ENCODE measurements at places on chromosomes 11 and 22.

GRCh38 chr11:66454828-66455227, 11.9 kb upstream of the PELI3 start:
- no peak for DNase-seq

GRCh38 chr11:86954269-86955110, 705 bp downstream of the FZD4 start:
- DNase-seq, result no peak

DNA sequence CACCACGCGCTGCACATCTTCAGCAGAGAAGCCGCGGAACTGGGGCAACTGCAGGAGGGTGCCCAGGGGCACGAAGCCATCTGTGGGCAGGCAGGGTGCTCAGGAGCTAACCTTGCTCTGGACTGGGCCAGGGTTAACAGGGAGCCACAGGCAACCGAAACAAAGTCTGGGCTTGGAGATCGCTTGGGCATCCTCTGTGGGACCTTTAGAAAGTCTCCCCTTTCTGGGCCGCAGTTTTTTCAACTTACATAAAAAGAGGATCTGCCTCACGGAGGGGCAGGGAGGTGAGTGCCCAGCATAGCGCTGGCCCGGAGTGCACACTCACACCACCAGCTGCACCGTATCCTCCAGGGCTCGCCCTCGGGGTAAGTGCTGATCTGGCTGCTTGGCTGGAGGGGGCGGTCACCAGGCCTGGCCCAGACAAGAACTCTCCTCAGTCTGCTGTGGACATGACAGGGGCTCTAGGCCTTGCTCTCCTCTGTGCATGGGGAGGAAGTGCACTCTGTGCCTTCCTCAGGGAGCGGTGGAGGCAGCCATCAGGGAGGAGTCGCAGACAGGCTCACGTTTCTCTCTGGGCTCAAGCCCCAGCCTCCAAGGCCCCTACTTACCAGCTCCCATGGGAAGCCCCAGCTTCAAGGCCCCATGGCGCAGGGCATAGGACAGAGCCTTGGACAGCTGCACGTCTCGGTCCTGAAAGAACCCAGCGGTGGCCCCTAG, 937 bp downstream of the TRPT1 start:
- no peak for DNase-seq

DNA sequence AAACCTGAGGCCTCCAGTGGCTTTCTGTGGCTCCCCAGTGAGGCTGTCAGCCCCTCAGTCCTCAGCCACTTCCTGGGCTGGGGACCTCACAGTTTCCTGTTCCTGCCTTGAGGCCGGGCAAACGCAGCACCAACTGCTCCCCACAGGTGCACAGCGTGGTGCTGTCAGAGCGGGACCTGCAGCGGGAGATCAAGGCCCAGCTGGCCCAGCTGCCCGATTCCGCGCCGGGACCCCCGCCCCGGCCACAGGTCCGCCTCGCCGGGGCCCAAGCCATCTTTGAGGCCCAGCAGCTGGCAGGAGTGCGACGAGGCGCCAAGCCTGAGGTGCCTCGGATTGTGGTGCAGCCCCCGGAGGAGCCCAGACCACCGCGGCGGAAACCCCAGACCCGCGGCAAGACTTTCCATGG, 5.4 kb downstream of the TBC1D10C start:
- no peak for DNase-seq

DNA sequence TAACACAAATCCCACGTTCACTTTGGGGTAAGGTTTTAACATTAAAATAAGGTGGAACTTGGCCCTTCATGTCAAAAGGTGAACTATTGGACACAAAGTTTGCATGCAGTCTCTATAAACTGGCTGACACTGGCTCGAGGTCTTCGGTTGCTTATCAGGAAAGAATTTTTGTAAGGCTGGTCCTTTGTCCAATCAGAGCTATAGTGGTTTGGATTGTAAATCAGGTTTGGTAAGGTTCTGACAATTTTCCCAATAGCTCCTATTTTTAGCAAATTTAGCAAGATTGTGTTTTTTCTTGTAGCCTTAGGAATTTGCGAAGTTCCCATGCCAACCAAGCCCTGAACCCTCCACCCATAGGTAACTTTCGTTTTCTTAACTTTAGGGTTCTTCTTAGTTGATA, 17.6 kb upstream of the MED17 start:
- no peak for DNase-seq

DNA sequence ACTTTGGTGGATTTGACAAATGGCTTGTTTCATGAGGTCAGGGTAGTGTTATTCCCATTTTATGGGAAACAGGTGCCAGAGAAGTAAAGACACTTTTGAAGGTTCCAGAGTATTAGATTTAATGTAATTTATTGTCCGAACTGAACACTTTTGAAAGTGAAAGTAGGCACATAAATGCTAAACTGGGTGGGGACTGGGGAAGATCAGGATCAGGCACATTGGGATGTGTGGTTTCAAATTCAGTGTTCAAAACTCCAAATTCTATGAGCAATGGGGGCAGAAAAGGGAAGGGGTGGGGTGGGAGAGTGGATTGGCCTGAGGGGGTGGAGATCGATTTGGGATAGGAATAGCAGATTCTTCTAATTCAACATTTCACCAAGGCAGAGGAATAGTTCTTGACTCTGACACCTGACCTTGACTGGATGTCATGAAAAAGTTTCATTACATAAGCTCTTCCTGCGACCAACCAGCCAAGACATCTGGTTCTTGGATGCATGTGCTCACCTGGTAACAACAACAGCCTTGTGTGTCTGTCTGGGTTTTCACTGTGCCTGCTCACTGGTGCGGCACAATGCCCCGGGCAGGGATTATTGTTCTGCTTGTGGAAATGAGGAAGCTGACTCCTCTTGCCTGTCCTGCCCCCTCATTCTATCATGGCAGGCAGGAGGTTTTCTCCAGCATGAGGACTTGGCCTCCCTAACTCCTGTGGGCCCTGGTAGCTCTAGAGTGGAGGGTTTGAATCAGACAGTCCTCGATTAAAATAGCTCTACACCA, 10.8 kb downstream of the PPFIBP2 start:
- peak; percentile 61 for DNase-seq

- DNase-seq, result no peak
Observed at GRCh38 chr11:87136236-87136635, 98.5 kb downstream of the TMEM135 start.

- no peak for DNase-seq
Observed at GRCh38 chr11:34305193-34305592, 52.6 kb downstream of the ABTB2 start.

DNA sequence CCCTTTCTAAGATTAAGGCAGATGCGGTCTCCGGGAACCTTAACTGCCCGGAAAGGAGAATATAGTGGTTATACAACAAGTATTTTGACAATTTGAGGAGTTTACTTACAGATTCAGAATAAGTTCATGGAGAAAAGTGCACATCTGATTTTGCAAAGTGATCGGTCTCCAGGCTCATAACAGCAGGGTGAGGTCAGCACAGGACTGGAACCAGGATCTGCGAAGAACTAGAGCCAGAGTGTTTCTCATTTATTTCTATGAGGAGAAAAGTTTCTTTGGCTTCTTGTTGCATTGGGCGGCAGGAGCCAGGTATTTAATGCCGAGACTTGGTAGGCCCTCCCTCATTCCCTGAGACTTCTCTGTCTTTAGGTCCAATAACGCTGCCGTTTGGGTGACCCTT, 3.7 kb downstream of the ADAMTS15 start:
- no peak for DNase-seq
